Right ventricle myocardium superior (tissue), 1 donor: ENCODE measurements at places on chromosomes 1 and 21.

DNA sequence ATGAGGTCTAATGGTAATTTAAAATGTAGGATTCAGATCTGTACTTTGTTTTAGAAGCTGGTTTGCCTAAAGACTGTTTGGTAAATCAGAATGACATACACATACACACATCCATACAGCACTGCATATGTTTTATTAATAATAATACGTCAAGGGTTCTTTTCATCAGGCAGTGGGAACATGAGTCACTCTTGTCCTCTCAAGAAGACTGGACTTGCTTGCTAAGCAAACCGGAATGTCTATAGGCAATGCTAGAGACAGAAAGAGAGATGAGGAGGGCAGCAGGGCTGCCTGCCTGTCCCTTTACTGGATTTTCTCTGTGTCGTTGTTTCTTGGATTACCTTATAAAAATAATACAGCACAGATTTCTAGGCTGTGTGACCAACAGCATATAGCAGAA is 119.1 kb upstream of the GALNT2 start:
- no peak for DNase-seq

GRCh38 chr1:66278260-66279021 is 255.5 kb upstream of the SGIP1 start:
- DNase-seq: no peak

- no peak for DNase-seq
Observed at GRCh38 chr1:51241119-51241518, 5.0 kb downstream of the RNF11 start.

DNA sequence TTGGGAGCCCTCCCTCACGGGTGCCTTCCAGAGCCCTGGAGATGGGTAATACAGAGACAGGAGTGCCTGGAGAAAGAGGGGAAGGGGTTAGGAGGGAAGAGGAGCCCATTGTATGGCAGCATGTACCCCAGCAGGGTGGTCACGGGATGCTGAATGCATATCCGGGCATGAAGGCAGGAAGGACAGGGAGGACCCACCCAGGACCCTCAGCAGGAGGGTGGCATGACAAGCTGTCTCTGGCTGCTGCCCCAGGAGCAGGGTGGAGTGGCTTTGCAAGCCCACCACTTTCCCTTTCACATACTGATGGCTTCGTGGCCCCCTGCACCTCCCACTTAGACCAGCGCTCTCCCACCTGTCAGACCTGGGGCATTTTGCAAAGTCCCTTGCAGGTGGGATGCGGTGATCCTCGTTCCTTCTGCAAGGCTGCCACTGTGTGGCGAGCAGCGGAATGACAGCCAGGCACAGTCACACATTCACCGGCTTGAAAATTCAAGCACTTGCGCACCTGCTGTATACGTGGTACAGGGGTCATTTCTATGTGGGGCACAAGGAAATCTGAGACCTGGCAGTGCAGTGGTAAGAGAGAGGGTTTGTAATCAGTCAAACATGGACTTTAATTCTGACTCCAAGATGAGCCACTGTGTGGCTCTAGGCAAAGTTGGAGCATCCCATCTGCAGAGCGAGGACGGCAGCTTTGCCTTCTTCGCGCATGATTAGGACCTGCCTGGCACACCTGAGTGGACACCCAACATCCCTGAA is 53.2 kb upstream of the TMEM51 start:
- DNase-seq: no peak

GRCh38 chr1:20318971-20319370 is 28.3 kb downstream of the VWA5B1 start:
- DNase-seq: no peak

DNA sequence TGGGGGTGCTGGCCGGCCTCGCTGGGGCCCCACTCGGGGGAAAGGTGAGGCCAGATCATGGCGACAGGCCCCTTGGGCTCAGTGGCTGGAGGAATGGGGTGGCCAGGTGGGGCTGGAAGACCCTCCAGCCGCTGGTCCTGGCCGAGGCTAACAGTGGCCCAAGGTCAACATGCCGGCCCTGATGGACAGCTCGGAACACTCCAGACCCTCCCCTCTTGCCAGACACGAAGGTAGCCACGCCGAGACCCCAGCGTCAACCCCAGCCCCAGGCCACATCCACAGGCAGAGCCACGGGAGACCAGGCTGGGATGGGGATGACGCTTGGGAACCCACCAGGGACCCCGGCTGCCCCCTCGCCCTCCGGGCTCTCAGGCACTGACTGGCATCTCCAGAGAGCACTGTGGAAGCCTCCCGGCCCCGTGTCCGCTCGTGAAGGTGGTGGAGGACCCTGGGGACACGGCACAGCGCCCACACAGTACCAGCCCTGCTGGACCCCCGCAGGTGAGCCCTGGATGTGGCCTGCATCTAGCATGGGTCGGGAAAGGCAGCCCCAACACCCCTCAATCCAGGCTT is 905 bp upstream of the C1QTNF12 start:
- DNase-seq: no peak

DNA sequence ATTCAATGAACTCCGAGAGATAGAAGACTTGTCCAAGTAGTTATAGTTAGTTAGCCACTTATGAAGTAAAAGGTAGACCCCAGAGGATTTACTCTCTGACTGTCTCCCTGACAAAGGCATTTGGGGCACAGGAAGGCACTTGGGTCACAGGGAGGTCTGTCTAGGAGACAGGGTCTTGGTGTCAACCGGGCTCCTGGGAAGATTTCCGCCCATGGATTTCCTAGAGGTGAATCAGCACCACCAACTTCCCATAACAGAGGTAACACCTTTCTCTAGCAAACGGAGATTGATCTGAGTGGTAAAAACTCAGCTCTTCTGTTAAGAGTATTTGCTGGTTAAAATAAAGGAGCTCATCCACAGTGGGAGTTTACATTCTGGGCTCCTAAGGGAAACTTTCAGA is 16.4 kb downstream of the CCN1 start:
- DNase-seq: no peak

DNA sequence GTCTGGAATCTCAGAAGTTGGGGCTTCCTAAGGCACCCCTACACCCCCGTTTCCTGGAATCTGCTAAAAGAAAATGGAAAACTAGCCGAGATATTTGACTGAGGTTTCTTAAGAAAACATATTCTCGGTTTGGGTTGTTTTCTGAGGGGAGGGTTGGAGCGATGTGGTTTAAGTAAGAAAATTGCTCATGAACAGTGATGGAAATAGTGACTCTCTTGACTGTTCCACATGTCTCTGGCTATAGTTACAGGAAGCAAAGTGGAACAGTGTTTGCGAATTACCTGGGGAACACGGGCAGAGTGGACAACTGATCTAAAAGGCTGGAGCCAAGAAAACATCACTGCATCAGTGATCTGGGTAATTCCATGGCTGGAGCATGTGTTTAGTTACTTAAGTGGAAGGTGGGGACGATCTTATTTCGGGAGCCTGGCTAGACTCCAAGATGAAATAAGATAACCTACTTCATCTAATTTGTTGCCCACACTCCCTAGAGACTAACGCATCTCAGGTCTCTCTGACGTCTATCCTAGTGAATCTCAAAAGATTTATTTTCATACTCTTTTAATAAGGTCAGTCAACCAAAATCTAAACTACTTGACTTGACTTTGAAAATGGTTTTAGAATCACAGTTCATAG is 92.4 kb downstream of the KCNJ15 start:
- no peak for DNase-seq

DNA sequence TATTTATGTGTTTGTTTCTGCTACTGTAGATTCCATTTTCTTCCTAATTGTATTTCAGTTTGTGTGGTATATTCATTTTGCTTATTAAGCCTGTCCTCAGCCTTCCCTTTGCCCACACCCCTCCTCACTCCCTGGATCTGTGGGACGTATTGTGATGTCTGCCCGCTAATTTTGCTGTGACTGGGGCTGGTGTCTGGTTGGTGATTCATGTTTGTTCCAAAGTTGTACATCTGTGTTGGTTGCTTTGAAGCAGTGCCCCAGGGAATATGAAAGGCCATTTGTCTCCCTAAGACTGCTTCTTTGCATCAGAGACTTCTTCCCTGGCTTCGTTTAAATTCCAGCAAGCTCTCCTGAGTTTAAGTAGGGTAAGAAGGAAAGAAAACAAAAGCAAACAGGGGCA is 289.5 kb upstream of the SGIP1 start:
- DNase-seq: no peak

GRCh38 chr1:63321066-63321784 is 1.1 kb upstream of the FOXD3 start:
- DNase-seq: no peak

- no peak for DNase-seq
Observed at GRCh38 chr1:46735708-46736324, 16.9 kb upstream of the EFCAB14 start.

- DNase-seq: peak; percentile 90
Observed at GRCh38 chr1:201408176-201408833, 9.2 kb upstream of the LAD1 start.

- no peak for DNase-seq
Observed at GRCh38 chr1:29335573-29335972, 99.3 kb downstream of the PTPRU start.

DNA sequence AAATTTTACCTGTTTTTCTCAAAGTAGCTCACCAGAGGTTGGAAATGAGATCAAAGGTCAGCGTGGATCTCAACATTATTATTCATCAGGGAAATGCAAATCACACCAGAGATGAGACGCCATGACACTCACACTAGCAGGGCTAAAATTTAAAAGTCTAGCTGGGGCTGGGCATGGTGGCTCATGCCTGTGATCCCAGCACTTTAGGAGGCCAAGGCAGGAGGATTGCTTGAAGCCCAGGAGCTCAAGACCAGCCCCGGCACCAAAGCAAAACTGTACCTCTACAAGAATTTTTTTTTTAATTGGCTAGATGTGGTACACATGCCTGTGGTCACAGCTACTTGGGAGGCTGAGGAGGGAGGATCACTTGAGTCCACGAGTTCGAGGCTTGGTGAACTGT is 41.4 kb upstream of the PCBP3 start:
- no peak for DNase-seq

DNA sequence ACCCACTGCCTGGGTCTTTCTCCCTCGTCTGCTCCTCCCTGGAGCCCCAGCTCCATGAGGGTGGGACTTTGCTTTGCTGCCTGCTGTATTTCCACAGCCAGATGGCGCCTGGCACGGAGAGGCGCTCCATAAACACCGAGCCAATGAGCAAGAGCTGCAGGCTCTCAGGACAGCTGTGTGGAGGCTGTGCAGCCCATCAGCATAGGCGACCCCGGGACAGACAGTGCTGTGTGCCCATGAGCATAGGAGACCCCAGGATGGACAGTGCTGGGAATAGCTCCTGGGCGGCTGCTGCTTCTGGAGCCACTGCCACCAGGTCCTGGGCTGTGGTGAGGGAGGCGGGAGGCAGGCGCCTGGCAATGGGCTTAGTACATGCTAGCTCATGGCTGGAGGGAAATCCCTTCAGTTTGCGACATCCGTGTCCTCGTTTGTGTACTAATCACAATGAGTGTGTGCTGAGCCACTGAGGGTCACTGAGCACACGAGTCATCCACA is 29.2 kb downstream of the CEP104 start:
- DNase-seq: no peak

DNA sequence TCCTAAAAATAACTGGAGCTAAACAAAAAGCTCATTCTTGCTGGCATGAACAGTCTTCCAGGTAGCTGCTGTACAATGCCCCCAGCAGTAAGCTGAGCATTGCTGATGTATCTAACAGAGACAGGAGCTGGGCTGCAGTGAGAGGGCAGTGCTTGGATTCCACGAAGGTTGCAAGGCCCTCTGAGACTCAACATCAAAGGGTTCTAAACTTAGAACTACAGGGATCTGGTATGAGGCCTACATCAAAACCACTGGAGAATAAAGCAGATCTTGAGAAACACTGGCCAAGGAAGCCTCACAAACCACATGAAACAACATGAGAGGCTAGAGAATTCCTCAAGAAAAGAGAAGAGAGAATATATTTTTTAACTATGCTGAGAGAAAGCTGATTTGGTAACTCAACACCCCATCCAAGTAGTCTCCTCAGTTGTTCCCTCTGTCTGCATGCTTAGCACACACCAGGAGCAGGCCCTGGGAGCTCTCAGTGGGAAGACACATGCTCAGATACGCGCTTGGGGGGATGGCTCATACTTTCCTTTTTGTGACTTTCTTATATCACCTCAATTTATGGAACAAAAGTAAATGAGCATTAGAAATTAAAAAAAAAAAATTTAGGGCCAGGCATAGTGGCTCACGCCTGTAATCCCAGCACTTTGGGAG is 27.7 kb downstream of the DSTYK start:
- no peak for DNase-seq

GRCh38 chr1:225318706-225319575 is 108.9 kb downstream of the LBR start:
- no peak for DNase-seq

DNA sequence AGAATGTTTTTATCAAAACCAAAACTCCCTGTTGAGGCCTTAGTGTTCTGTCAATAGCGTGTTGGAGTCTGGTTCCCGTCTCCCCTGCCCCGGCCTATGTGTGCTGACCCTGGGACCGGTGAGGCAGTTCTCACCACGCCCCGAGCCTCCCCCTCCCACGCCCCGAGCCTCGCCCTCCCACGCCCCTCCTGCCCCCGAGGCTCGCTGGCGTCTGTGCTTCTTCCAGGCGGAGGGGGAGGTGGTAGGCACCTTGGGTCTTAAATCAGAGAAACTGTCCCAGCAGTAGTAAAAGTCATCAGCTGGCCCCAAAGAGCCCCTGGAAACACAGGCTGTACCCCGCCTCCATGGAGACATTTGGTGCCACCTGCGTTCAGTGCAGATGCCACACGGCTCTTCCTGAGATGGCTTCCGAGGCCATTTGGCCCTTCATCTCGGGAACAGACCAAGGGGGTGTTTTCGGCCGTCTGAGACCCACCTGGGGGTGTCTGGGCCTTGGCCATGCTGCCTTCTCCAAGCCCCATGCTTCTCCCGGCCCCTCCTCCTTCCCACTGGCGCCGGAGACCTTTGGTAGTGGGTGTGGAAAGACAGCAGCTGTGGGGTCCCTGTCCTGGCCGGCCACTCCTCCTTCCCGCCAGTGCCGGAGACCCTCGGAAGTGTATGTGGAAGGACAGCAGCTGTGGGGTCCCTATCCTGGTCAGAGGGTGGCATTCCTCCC is 44.7 kb downstream of the SKI start:
- no peak for DNase-seq

DNA sequence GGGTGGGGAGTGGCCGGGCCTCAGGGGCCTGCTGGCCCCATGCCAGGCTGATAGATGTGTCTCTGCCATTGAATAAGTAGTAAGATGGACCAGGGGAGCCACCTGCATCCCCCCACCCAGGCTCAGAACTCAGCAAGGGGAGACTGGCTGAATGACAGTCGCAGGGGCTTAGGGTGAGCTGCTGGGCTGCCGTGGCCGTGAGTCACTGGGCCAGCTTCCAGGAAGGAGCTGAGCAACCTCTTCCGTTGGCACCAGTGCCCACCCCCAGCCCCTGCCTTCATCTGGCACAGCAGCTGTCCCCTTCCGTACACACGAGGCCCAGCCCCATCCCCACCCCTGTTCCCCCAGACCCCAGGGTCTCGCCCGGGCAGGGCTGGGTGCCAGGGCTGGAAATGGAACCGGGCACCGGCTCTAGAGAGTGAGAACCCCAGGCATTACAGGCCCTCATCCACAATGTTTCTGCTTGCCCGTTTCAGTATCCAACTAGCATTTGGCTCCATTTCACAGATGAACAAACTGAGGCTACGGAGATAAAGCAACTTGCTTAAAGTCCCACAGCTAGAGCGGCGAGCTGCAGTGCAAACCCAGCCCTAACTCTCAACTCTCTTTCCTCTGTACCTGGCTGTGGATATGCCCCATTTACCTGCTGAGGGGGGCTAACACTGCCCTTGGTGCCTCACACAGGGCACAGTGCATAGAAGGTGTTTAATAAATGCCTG is 10.2 kb downstream of the WNT4 start:
- DNase-seq: no peak
